ENCODE measurements at places on chromosomes 11 and 22.

DNA sequence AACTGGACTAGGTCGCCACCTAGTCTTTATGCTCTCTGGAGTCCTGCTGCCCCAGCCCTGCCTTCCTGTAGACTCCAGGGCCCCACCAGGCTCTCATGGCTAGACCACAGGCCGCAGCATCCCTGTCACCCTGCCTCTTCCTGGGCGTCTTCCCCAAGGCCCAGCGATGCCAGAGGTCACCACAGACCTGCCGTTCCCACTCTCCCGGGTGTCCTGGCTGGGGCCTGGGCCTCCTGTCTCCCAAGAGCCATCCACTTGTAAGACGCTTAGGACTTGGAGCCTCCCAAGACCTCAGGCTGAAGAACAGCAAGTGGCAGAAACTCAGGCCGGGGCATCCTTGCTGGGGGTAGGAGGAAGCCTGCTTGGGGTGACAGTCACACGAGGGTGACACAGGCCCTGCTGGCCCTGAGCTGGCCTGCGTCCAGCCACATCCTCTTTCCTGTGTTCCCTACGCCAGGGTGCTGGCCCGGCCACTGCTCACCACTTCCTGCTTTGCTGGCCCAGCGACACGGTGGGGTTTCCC lies 2.0 kb upstream of the TCIRG1 start:
- DNase-seq = no peak

GRCh38 chr11:58525037-58525614 lies 17.2 kb upstream of the OR5B21 start:
- DNase-seq = no peak

DNA sequence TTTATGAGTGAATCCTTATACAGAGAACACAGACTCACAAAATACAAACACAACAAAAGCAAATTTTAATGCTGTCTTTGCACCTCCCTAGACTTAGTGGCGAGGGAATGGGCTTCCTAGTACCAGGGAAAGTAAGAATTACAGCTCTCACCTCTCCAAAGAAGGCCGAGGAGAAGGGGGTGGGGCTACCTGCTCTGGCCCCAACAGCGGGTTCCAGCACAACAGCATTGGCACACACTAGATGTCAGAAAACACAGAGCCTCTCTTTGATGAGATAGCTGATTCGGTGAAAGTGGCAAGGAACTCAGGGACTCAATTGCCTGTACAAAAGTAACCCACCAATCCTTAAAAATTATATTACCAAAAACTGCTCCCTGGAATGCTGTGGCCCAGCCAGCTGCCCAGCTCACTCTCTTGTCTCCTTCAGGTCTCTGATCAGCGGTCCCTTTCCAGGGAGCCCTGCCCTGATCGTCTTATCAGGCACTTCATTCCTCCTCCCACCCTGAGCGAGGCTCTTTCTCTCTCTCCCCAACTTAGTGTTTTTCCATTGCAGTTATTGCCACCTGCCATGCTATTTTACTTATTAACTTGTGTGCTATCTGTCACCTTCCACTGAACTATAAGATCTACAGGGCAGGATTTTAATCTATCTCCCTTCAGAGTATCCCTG lies 30.7 kb downstream of the SPON1 start:
- DNase-seq = no peak

GRCh38 chr22:37951305-37951704 lies 2.1 kb downstream of the C22orf23 start:
- DNase-seq = no peak

DNA sequence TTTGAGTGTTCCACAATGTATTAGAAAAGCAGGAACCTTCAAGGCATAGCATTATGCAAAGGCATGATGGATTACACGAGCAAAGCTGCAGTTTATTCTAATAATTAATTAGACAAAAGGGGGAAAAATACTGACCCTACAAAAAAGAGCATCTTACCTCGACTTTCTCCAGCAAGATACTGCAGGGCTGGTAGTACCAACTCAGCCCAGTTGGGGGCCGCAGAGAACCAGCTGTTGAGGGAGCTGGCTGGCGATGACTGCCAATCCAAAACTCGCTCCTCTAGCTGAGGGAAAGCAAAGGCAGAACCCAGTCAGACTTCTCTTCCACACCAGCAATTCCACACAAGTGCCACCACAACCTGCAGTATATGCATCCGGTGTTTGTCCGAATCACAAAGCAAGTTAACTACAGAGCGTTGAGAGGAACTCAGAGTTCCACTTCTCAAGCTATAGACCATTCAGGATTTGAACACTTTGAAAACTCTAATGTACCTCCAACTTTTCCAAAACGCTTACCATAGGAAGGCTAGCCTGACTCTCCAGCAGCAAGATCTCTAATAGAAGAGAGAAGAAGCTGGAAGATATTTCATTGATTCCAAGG lies 13.7 kb downstream of the NFRKB start:
- DNase-seq = no peak

- DNase-seq = no peak
Measured at GRCh38 chr11:48029681-48030290, 49.4 kb downstream of the PTPRJ start.

- DNase-seq = no peak
Measured at GRCh38 chr22:35846804-35847203, 129.1 kb downstream of the APOL5 start.

- DNase-seq = no peak
Measured at GRCh38 chr11:75225794-75226193, 14.8 kb upstream of the TPBGL start.

GRCh38 chr22:36322602-36322915 lies 65.2 kb downstream of the MYH9 start:
- no peak for DNase-seq

GRCh38 chr11:46543564-46543963 lies 50.3 kb downstream of the AMBRA1 start:
- DNase-seq = no peak

DNA sequence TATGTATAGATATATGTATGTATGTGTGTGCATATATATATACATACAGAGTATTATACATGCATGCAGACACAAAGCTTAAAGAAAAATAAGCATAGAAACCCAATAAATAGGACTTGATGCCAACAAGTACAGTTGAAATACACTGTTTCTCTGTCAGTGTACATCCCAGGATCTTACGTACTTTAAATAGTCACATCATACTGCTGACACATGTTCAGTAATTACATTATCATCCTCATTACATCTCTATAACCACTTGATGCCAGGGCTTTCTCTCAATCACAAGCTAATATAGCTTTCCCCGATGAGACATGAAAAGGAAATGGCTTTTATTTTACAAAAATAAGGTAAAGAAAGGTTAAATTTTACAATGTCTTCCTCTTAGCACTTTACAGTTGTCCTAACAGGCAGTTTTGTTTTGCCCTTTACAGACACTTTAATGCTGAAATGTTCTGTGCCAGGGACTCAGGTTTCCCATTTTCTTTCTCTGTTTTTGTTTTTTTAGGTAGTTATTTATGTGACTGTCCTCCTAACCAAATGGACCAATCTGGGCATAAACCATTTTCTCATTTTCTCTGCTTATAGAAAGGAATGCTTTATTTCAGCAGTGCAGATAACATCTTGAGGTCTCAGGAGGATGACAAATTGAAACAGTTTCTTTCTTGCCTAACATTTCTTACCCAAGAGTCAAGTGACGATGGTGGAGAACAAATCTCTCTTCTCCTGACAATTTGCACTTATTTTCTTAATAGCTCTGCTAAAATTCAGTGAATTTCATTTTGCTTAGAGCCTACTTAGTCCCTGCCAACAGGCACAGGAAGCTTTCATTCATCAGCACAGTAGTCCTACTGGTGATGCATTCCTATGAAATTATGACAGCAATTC lies 350.2 kb downstream of the TTC28 start:
- no peak for DNase-seq

- DNase-seq = no peak
Measured at GRCh38 chr11:36155770-36156160, 133.5 kb downstream of the COMMD9 start.

Measured in stimulated activated CD8-positive, alpha-beta memory T cell treated with anti-CD3 and anti-CD28 coated beads, Interleukin-4, amount 100 ng/mL, for 1 hour (primary cell).